ENCODE measurements at places on chromosomes 13 and 19. TPM values are rescaled to one million over a fixed set of nuclear protein-coding genes. Genes with fewer than 3 reads are reported as not detected.

The ZNF491 gene
- 1.3 TPM for total RNA-seq

The ARRDC5 gene
- 1.8 TPM for total RNA-seq

The TTYH1 gene
- 0.66 TPM for total RNA-seq

The C19orf73 gene
- total RNA-seq = 2.5 TPM

- H3K27ac ChIP-seq = no peak overlapping the region
- no peak for DNase-seq
- no peaks in the 10 kb centered on the region for H3K27me3 ChIP-seq
- no peak overlapping the region for H3K4me3 ChIP-seq
Observed at GRCh38 chr19:8257052-8257443, 47.9 kb downstream of the CERS4 start.

DNA sequence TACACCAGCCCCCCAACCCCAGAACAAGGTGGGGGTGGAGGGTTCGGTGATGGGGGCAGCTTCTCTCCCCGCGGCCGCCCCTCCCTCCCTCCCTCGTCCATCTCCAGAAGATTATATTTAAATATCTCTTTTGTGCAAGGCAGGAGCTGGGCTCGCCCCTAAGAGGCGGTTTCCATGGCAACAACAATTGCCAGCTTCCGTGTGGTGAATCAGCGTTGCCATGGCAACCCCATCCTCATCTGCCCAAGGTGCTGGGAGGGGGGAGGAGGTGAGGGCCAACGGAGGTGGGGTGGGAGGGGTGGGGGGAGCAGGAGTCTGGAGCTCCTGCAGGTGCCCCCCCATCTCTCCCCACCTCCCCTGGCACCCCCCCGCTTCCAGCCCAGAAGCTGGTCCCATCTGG, 46.4 kb downstream of the CELF5 start:
- H3K27me3 ChIP-seq = peaks cover 17% of the 10 kb centered on the region
- H3K27ac ChIP-seq = no peak overlapping the region
- H3K4me1 ChIP-seq = peaks cover 11% of the 10 kb centered on the region
- no peak overlapping the region for H3K4me3 ChIP-seq
- H3K36me3 ChIP-seq = no peaks in the 10 kb centered on the region

Data from CD8-positive, alpha-beta memory T cell (primary cell).